ENCODE measurements at places on chromosomes 2 and 18.

DNA sequence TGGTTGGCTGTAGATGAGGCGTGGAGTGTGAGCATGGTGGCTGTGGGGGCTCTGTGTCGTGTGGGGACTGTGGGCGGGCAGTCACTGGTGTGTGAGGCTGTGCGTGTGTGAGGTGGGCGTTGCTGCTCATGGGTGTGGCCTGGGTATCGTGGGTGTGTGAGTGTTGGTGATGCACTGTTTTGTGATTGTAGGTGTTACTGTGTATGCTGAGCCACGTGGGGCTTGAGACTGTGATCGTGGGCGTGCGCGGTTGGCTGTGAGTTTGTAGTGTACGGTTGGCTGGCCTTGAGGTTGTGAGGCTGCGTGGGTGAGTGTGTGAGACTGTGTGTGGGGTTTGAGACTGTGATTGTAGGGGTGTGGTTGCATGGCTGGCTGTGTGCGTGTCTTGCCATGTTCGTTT lies 8.5 kb downstream of the INHBB start:
- no peak for DNase-seq

DNA sequence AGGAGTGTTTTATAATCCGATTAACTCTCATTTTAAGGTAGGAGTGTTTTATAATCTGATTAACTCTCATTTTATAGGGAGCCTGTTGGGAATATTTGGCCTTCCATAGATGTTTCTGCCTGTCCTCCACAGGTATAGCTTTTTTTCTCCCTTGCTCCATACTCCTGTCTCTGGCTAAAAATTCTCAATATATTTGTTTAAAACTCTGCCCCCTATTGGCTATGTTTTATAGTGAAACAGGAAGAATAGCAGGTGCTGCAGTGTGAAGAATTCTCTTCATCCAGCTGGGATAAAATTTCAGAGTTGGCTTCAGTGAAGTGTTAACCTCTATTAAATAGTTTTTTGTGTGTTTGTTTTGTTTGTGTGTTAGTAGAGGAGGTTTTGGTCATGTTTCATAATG lies 1046.0 kb upstream of the TMEFF2 start:
- no peak for DNase-seq

DNA sequence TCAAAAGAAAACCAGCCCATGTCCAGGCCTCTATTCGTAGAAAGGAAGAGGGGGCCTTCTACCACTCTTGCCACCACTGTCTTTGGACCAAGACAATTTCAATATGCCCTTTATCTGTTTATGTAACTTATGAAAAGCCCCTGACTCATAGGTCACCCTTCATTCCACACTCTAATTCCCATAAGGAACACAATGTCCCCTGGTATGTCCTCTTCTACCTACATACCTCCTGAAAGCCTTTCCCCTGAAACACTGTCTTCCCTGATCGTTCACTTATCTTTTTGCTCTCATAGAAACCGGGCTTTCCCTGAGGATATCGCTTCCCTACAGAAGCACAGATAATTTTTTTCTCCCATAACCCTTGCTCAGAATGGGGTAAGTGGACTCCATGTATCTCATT lies 13.3 kb downstream of the EIF2AK3 start:
- DNase-seq, result no peak

DNA sequence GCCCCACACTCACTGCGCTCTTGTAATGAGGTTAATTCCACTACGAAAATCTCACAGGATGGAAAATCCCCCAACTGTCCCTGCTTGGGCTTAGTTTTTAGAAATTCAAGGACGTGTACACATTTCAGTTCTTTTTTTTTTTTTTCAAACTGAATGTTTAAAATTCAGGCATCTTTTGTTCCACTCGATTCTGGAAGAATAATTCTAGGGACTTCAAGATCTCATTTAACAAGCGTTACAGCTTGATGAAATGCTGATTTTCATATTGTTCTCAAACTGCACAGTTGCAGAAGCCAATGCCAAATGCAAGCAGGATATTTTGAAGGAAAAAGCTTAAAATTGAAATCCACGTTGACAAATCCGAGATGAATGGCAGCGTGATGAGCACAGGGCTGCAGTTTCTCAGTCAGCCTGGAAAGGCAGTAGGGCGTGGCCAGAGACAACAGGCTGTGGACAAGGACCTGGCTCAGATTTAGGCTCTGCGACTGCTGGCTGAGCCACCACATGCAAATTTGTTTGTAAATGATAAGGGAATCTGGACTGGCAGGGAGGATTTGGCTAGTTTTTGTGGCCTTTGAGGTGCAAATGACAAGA lies 128.1 kb upstream of the MYCN start:
- DNase-seq, result no peak

GRCh38 chr2:137886083-137886831 lies 78.0 kb upstream of the HNMT start:
- peak; percentile 79 for DNase-seq

All from DMS 273 treated with DMSO at 0.1 percent for 48 hours (cell line).